SIG-M5 (cell line): ENCODE measurements at places on chromosomes 3 and 15.

DNA sequence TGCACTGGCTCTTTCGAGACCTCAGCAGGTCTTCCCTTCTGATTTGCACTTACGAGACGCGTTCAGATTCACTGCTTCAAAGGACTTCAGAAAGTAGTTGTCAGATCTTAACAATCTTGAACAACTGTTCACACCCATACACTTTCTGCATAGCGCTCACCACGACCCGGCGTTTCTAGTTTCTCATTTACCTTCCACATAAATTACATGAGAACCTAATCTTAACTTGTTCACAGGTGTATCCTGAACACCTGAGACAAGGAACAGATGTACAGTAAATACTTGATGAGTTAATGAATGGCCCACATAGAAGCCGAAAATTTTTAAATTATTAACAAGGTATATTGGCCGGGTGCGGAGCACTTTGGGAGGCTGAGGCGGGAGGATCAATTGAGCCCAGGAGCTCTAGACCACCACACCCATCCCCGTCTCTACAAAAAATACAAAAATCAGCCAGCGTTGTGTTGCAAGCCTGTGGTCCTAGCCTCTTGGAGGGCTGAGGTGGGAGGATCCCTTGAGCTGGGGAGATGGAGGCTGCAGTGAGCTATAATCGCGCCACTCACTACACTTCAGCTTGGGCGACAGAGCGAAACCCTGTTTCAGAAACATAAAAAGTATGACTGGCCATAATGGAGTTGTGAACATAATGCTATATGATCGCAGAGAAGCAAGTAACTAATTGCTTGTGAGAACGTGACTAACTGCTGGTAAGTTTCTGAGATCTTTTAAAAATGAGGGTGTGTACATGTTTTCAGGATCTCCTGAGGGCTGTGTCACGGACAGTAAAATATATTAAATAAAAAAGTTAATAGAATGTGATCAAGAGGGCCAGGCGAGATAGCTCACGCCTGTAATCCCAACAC is 984 bp upstream of the SMARCC1 start:
- no peak for DNase-seq

DNA sequence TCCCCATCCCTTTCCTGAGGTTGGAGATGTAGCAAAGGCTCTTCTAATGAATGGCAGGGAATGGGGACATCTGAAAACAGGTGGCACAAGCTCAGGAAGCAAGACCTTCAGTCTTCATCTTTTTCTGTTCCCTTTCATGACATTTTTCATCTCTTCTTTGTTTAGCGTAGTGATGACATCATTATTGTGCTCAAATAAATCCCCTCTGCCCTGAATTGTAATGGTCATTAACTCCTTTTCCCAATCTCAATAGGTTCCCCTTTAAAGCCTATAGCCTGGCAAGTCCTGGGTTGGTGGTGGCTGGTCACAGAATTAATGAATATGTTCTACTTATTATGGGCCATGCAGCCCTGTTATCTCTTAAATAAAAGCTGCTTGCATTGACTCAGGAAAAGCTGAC is 21.4 kb downstream of the TF start:
- no peak for DNase-seq

- no peak for DNase-seq
Measured at GRCh38 chr3:161348796-161349400, 22.4 kb downstream of the SPTSSB start.

GRCh38 chr3:136664771-136665170 is 87.4 kb downstream of the STAG1 start:
- no peak for DNase-seq

DNA sequence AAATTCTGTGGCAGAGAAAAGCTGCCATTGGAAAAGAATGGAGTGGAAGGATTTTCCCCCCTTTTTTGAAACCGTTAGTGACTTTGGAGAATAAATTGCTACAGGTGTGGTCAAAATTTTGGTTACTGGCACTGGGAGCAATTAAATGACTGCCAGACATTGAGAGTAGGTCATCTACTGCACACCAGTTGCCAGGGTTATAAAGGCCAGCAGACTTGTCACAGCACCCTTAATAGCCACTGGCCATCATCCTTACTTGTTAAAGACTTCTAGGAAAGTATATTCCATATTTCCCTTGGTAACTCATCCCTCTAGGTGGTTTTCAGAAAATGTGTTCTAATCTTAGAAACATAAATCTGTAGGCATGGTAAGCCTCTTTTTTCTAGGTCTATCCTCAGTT is 8.0 kb downstream of the PIK3CA start:
- no peak for DNase-seq

DNA sequence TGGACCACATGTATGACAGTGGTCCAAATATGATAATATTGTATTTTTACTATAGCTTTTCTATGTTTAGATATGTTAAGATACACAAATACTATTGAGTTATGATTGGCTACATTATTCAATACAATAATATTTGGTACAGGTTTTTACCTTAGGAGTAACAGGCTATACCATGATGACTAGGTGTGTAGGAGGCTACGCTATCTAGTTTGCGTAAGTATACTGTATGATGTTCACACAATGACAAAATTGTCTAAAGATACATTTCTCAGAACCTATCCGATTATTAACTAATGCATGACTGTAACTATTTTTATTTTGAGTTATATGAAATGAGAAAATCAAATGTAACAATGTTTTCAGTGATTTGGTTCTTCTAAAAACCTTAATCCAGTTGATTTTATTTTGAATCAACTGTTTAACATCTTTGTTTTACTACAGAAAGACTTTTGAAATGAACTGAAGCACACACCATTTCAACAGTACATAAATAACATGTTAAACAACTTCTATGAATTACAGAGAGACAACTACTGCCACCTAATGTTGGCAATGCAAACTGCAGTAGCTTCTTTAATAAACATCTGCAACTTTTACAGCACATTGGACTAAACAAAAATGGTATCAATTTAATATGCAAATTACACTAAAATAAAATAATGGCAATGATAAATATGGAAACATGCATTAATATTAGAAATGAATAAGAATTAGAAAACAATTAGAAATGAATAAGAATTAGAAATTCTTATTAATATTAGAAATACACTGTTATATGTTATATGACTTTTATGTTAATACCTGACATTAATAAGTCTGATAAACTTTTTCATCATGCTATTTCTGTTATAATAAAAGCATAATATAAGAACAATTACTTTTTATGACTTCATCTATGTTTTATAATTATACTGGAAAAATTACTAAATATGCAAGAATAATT is 255.7 kb downstream of the MBNL1 start:
- no peak for DNase-seq
